ENCODE measurements at places on chromosomes 5 and 9.

- DNase-seq, result no peak
Measured at GRCh38 chr5:23314827-23315226, 192.6 kb upstream of the PRDM9 start.

DNA sequence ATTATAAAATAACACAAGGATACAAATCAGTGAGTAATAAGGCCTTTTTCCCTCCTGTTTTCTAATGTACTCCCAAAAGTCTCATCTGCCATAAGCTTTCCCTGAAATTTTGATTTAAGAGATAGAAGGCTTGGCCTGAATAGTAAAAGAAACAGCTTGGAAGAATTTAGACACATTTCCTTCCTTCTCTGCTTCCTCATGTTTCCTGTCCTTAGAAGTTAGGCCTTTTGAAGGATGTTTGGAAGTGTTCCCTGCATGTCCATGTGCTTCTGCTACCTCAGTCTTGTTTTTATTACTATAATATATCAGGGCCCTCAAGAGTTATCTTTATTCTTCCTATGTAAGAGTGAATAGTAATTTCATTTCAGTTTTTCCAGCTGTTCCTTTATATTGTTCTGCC is 242.7 kb downstream of the DEPDC1B start:
- no peak for DNase-seq

GRCh38 chr9:27599102-27599869 is 26.0 kb upstream of the C9orf72 start:
- DNase-seq, result no peak

DNA sequence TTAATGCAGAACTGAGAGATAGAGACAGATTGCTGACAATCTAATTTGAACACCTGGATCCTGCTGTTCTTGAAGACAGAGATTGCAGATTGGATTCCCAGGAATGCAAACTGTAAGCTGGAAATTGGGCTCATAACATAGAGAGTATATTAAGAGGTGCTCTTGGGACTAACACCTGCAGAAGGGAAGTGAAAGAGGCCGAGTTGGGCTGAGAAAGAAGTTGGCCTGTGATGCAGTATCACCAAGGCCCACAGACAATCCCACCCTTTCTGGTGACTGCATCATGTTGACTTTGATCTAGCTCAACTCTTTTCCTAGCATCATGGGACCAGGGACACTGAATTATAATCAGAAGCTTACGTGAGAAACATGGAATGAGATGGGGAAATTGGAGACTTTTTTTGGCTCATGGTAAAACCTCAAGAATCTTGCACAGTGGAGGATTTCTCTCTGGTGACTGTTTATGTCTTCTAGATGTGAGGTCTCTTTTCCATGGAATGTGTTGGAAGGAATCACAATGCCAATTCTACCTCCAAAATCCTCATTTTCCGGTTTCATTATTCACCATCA is 36.5 kb upstream of the NUDT12 start:
- DNase-seq, result no peak
